ENCODE measurements at places on chromosomes 4 and X.

DNA sequence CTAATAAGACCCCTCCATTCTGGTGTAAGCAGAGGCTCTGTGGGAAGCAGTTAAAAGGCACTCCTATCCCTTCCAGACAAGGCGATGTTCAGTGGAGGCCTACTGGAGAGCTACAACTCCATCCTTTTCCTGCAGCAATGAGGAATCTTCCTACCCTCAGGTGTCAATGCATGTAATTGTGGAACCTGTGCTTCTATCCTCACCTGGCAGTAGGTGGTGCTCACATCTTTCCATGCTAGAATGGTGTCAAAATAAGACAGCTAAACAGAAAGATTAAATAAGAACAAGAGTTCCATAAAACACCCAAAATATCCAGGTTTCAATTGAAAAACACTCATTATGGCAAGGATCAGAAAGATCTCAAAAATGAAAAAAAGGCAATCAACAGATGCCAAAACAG lies 224.6 kb downstream of the IL15 start:
- DNase-seq = no peak

GRCh38 chr4:141643557-141643956 lies 7.2 kb downstream of the IL15 start:
- DNase-seq = no peak

DNA sequence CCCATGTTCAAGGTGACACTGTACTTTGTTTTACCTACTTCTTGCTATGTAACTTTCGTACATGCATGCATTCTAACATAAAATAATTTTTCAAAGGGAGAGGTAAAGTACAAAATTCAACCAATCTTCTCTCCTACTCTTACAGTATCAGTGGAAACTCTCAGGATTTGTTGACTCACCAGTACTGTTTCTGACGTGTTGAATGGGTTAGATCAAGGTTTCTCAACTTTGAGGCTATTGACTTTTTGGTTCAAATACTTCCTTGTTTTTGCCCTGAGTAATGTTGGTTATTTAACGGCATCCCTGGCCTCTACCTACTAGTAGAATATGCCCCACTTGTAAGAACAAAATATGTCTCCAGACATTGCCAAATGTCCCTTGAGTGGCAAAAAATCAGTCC lies 94.6 kb upstream of the SMAD1 start:
- DNase-seq = no peak

- no peak for DNase-seq
Observed at GRCh38 chr4:90542216-90542615, 415.0 kb downstream of the CCSER1 start.

GRCh38 chrX:2345562-2345961 lies 155.2 kb downstream of the DHRSX start:
- DNase-seq = no peak

GRCh38 chrX:97860226-97860625 lies 976.5 kb downstream of the RPA4 start:
- DNase-seq = no peak

GRCh38 chrX:119880552-119881437 lies 9.2 kb downstream of the NDUFA1 start:
- peak; percentile 62 for DNase-seq

DNA sequence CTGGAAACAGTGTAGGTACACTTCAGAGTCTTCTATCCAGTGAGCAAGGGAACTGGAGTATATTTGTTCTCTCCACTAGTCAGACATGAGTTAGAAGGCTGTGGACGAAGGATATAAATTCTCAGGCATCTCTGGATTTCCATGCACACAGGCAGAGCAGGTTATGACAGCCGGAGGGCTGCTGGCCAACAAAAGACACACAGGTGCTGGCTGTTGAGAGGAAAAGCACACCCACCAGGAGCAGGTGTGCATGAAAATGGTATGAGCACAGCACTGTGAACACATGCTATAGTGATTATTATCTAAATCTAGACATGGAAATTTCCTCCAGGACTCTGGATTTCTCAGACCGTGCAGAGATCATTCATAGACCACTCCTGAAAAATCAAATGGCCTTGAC lies 444.7 kb upstream of the RPS6KA3 start:
- DNase-seq = no peak
